Endothelial cell (in vitro differentiated cells): ENCODE measurements at places on chromosomes 2 and 18.

- DNase-seq: peak; percentile 53
Measured at GRCh38 chr2:68643011-68643873, at the start of gene PROKR1. TSS of gene PROKR1 (plus strand) at chr2:68643579. CDS start at chr2:68645822, 2,243 bp downstream.

DNA sequence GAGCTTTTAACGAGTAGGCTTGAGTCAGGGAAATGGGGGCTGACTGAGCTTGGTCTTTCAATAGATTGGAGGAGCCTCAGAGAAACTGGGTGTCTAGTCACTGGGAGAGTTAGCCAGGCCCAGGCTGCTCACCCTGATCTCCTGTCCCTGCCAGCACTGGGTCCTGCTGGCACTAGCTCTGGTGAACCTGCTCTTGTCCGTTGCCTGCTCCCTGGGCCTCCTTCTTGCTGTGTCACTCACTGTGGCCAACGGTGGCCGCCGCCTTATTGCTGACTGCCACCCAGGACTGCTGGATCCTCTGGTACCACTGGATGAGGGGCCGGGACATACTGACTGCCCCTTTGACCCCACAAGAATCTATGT lies 720 bp downstream of the KRTCAP3 start:
- DNase-seq: no peak

DNA sequence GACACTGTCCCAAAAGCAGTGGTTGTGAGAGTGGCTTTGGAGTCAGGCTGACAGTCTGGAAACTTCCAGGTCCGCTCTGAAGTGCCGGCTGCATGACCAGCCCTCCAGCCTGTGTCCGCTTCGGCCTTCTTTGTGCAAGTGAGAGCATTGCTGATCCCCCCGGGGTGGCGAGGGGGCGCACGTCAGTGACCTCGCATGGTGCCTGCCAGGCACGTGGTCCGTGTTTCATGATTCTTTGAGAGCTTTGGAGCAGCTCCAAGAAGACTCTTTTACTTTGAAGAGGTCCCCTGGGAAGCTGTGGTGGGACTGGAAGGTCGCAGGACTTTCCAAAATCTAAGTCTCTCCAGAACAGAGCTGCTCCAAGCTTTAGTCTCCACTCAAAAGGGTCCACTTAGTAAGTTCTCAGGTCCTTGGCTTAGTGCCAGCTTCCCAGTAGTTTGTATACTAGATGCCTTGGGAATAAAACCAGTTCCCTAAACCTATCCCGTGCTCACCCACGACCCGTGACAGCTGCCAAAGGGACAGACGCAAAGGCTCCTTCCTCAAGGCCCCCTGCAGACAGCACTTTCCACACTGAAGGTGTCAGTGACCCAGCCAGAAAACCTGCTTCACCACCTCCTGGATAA lies 68.8 kb downstream of the ADI1 start:
- no peak for DNase-seq

GRCh38 chr2:95351598-95351915 lies 51.0 kb upstream of the FAHD2A start:
- no peak for DNase-seq
